ENCODE measurements at places on chromosomes 5 and 9.

GRCh38 chr5:14760548-14761002 lies 96.1 kb downstream of the OTULIN start:
- DNase-seq = no peak

GRCh38 chr5:76199336-76200318 lies 116.4 kb downstream of the SV2C start:
- DNase-seq = no peak

DNA sequence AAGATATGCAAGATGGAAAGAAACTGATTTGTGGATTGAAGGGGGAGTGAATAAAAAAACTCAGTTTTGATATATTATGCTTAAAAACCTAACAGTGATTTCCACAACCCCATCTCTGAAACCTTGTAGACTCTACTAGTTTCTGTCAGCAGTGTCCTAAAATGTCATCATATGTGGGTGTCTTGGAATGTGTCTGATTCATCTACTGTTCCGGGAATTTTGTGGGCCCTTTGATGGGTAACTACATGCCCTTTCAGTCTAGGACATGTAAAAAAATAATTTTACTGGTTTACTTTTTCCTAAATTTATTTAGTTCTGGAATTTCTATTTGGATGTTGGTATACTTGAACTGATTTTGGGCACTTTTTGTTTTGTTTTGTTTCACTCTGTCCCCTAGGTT lies 118.9 kb upstream of the NMUR2 start:
- no peak for DNase-seq

GRCh38 chr5:17388717-17389116 lies 109.3 kb upstream of the TAF11L2 start:
- no peak for DNase-seq

- no peak for DNase-seq
These were observed 14.0 kb downstream of the PPWD1 start for GRCh38 chr5:65577141-65577540.

DNA sequence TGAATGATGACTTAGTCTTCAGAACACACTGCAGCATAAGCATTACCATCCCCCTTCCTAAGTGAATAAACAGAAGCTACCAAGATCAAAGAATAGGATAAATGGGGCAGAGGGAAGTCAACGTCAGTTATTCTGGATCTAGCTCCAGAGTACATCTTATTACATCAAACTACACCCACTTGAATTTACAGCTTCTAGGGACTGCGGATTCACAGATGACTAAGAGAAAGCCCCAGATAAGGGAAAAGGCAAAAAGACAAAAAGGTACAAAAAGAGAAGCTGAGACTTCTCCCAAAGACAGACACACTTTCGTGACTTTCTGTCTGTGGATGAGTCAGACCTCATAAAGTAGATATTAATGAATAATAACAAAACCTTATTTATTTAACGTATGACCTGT lies 457.9 kb upstream of the BRINP1 start:
- DNase-seq = no peak

GRCh38 chr9:117096138-117096537 lies 318.7 kb downstream of the ASTN2 start:
- no peak for DNase-seq
